ENCODE measurements at places on chromosomes 13 and 19.

- DNase-seq, result no peak
These were observed 1.1 kb upstream of the NEK3 start for GRCh38 chr13:52160506-52160905.

DNA sequence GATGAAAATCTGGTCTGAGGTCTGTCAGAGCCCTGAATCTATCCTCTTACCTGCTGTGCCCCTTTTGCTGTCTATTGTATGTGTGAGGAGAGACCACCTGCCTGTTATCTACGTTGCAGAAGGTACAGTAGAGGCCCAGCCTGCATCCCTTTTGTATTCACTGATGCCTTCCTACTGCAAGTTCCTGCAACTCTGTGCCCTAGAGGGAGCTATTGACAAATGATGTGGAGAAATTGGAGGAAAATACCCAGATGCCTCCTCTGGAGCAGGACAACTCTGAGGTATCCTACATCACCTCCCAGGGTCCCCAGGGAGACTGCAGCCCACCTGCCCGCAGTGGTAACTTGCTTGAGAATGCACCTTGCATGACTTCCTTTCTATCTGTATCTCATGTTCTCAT is 33.7 kb downstream of the SIAH3 start:
- DNase-seq, result no peak

- no peak for DNase-seq
These were observed 162.4 kb downstream of the PCDH20 start for GRCh38 chr13:61253105-61253877.

DNA sequence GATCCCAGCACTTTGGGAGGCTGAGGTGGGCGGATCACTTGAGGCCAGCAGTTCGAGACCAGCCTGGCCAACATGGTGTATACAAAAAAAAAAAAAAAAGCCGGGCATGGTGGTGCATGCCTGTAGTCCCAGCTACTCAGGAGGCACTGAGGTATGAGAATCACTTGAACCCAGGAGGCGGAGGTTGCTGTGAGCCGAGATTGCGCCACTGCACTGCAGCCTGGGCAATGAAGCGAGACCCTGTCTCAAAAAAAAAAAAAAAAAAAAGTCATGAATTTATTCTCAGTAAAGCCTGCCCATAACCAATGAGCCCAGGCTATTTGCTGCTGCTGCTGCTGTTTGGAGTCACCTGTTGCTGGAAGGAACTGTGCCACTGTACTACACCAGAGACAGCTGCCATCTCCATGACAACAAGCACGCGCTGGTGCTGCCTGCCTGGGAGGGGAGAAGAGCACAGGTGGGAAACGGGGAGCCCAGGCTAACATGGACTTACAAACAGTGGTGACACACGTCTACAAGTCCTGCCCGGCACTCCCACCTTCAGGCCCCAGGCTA is 11.3 kb downstream of the ZFR2 start:
- no peak for DNase-seq

GRCh38 chr19:12872941-12873890 is 8.0 kb downstream of the DNASE2 start:
- no peak for DNase-seq

- DNase-seq, result peak; percentile 87
These were observed at the start of gene ZNF793 for GRCh38 chr19:37506387-37507166. Gene ZNF793, plus strand, starts transcription at chr19:37506939. Its CDS starts 16,501 bp downstream, at chr19:37523440.

DNA sequence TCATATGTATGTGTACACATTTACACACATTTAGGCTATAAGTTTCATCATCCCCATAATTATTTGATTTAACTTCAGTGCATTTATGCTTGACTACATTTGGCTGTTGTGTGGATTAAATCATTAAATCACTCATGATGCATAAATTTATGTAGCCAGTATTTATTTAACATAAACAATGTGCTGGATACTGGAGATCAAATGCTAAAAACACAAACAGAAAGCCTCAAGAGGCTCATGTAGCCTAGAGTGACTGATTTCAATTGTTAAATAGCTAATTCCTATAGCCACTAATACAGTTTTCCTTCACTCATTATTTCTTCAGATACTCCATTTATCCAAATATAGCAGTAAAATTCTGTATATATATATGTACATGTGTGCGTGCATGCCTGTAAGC is 376.0 kb downstream of the DACH1 start:
- DNase-seq, result no peak

GRCh38 chr19:362154-362553 is 17.6 kb upstream of the MIER2 start:
- no peak for DNase-seq

GRCh38 chr19:41929536-41930071 is 1.4 kb upstream of the ERFL start:
- DNase-seq, result no peak

DNA sequence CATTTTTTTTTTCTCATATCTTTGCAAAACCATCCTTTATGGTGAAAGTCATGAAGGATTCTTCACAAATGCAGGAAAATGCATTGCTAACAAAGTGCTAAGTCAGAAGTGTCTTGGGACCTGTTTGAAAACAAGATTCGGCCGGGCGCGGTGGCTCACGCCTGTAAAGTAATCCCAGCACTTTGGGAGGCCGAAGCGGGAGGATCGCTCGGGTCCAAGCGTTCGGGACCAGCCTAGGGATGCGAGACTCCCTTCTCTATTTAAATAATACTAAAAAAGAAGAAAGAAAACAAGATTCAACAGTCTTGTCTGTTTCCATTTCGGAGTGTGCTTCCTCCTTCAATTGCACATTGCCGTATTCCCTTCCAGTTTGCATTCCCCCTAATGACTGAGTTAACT is 819 bp downstream of the EID2B start:
- DNase-seq, result no peak

- DNase-seq, result no peak
These were observed 38.7 kb downstream of the RNF6 start for GRCh38 chr13:26183416-26183815.

GRCh38 chr19:1587872-1588271 is 4.8 kb downstream of the MBD3 start:
- DNase-seq, result no peak

GRCh38 chr19:58060231-58060630 is 1.1 kb downstream of the ZNF135 start:
- no peak for DNase-seq

DNA sequence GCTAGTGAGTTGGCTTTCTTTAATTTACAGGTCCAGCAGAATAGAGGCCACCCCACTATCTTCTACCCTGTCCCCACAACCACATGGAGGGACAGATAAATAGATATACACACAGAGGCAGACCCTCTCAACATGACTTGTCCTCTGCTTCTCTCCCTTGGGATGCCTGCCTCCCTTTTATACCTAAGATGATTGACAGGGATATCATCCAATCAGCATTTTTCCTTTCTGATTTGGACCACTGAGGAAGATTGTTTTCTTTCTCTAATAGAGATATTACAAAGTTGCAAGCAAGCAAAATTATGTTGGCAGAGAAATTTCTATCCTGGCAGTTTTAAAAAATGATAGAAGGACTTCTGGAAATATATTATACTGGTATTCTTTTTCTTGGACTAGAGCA is 35.8 kb downstream of the STOML3 start:
- DNase-seq, result no peak

DNA sequence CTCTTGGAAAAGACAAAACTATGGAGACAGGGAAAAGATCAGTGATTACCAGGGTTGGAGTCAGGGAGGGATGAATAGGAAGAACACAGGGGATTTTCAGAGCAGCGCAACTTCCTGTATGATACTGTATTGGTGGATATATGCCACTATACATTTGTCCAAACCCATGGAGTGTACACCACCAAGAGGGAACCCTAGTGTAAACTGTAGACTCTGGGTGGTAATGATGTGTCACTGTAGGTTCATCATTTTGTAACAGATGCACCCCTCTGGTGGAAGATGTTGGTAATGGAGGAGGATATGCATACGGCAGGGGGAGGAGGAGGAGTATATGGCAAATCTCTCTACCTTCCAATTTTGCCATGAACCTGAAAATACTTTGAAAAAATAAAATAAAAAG is 68.1 kb downstream of the UFM1 start:
- no peak for DNase-seq

- DNase-seq, result no peak
These were observed 2.8 kb upstream of the NUMBL start for GRCh38 chr19:40693150-40693788.

GRCh38 chr13:85562282-85562681 is 236.9 kb downstream of the SLITRK6 start:
- DNase-seq, result no peak

GRCh38 chr13:84127597-84128128 is 245.4 kb upstream of the SLITRK1 start:
- no peak for DNase-seq

DNA sequence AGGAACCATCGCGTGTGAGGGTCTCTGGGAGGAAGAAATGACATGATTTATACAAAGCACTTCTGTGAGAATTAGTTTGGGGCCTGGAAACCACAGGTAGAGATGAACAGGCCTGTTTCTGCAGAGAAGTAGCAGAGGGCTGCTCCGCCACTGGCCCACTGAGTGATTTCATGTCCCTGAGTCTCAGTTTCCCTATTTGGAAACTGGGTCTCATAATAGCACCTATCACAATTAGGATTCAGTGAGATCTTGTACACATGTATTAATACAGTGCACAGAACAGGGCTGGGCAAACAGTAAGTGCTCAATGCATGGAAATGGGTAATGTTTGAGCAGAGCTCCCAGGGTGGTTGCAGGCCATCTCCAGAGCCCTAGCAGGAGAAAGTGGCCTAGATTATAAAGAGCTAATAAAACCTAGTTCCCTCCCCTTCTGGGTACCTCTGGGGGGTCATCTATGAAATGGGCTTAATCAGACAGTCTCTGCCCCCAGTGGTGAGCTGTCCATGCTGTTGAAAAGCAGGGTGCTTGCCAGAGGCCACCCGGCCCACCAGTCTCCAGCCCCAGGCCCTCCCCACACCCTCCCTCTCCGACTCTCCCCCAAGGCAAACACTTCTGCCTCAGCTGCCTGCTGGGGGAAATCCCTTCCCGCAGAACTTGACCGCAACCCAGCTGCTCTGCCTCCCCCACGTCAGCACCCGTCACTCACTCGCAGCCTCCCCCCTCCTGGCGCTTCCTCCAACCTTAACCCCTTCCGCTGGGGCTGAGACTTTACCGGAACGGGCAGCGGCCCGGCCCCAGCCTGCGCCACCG is 4.5 kb downstream of the BCL3 start:
- DNase-seq, result peak; percentile 54

GRCh38 chr13:93477238-93477637 is 250.6 kb downstream of the GPC6 start:
- no peak for DNase-seq

DNA sequence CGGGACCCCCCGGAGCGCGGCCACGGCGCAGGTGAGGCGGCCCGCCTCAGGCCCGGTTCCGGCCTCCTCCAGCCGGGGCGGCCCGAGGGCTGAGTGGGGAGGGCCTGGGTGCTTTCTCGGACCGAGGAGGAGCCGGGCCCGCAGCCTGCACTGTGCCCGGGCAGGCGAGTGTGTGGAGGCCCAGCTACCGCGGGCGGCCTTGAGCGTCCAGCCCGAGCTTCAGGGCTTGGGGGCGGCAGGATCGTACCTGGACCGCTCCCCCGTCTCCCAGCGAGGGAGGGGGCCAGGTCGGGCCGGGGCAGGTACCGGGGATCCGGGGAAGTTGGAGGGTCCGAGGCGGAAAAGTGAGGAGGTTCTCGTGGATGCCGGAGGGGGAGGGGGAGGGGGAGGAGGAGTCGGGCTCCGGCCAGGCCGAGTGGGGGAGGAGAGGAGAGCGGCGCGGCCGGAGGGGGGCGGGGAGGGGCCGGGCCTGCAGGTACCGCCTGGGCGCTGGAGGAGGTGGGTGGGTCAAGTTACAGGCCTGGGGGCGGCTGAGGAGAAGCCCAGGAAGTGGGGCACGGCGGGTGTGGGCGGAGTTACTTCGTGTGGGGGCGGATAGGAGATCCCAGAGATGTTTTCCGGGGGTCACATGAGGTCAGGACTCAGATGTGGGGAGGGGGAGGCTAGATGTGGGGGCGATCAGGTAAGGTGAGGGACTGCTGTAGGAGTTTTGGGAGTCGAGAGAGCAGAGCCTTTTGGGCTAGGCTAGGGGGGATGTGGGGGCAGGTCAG is 545 bp downstream of the NACC1 start:
- DNase-seq, result no peak

DNA sequence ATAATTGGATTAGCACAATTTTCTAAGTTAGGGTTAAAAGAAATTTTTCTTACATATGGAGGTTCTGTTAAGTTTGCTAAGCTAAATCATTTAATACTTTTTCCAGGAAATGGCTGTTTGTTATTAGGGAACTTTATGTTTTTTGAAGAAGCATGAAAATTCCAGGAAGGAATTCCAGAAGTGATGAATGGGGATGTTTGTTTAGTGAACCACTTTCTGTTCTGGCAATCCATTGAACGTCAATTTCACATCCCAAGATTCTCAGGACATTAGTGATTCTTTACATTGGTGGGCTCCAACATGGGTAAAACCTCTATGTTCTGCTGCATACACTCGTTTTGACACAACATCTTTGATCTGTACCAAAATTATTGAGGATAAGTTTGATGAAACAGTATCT is 534.4 kb downstream of the IRS2 start:
- no peak for DNase-seq

GRCh38 chr13:65125236-65125635 is 2104.9 kb downstream of the PCDH9 start:
- DNase-seq, result no peak

DNA sequence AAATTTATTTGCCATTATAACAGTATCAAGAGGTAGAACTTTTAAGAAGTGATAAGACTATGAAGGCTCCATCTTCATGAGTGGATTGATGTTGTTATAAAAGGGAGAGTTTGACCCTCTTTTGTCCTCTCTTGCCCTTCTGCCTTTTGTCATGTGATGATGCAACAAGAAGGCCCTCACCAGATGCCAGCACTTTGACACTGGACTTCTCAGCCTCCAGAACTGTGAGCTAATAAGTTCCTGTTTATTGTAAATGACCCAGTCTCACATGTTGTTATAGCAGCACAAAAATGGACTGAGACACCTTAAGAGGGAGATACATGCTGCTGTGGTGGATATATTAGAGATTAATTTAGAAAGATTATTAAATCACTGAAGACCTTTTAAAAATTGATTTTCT is 71.6 kb downstream of the SPRYD7 start:
- no peak for DNase-seq

- DNase-seq, result no peak
These were observed 198.7 kb upstream of the SERP2 start for GRCh38 chr13:44174769-44175425.

DNA sequence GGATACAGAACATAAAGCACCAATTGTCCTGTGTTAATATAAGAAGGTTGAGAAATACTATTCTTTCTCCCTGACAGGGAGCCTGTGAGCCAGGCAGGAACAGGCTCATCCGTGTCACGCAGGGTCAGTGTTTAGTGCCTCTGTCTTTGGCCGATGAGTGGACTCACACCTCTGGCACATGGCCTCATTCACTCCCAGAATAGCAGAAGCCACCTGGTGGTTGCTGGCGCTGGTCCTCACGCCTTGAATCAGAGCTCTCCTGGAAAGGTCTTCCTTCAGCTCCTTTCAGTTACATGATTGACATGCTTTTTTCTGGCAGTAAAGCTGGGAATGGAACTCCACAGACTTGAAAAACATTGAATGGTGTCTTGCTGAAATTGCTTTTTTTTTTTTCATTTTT is 28.1 kb upstream of the SIAH3 start:
- peak; percentile 29 for DNase-seq

- no peak for DNase-seq
These were observed 98.2 kb downstream of the RBM26 start for GRCh38 chr13:79307866-79308298.

- no peak for DNase-seq
These were observed 102.5 kb downstream of the FAM216B start for GRCh38 chr13:42883771-42884467.

Data from pons (tissue), 1 donor.